Heart left ventricle (tissue), 16 donors: ENCODE measurements at places on chromosomes 7 and 10.
A peak's percentile ranks its signal among the peaks of the same experiment; 100 is the strongest.

- no peak overlapping the region for H3K27ac ChIP-seq
- H3K27me3 ChIP-seq: no peaks in the 10 kb centered on the region
- H3K36me3 ChIP-seq: no peaks in the 10 kb centered on the region
- H3K4me3 ChIP-seq: no peak overlapping the region
- DNase-seq: no peak
These were observed 159.7 kb downstream of the CRPPA start for GRCh38 chr7:16261654-16262053.

DNA sequence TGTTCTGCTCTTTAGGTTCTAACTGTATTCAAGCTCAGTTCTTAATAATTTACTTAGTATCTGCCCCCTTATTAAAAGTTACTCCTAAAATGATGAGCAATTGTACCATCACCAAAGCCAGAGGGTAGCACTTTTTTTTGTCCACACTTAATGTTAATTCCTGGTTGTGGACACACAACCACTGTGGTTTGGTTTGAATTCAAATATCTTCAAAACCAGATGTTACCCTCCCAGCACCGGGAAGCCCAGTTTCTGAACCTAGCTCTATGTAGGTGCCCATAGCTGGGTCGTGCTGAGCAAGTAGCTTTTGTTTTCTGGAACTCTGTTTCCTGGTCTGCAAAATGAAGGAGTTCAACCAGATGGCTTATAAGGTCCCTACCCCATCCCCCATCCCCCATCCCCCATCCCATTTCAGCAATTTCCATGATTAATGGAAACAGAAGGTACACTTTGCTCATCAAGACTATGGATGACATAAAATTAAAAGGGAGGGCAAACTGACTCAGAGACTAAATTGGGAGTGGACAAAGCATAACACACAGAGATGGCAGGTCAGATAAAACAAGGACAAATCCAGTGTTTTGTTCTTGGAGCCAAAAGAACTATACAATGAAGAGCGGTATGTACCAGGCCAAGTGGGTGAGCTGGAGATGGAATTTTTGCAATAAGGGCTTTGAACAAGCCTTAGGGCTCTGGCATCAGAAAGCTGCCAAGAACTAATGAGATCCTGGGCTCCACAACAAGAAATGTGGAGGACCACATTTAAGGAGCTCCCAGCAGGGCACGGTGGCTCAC, 56.7 kb downstream of the DLG5 start:
- H3K36me3 ChIP-seq: peaks cover 9% of the 10 kb centered on the region
- H3K4me3 ChIP-seq: no peak overlapping the region
- peaks cover 14% of the 10 kb centered on the region for H3K4me1 ChIP-seq
- H3K27ac ChIP-seq: no peak overlapping the region
- no peak for DNase-seq
- no peaks in the 10 kb centered on the region for H3K27me3 ChIP-seq

GRCh38 chr10:86423739-86424138, 57.1 kb upstream of the GRID1 start:
- H3K27me3 ChIP-seq: no peaks in the 10 kb centered on the region
- H3K4me3 ChIP-seq: no peak overlapping the region
- H3K27ac ChIP-seq: no peak overlapping the region
- DNase-seq: no peak
- H3K4me1 ChIP-seq: no peaks in the 10 kb centered on the region

GRCh38 chr7:138945821-138946220, 35.4 kb downstream of the KIAA1549 start:
- H3K27ac ChIP-seq: no peak overlapping the region
- no peak for DNase-seq
- H3K27me3 ChIP-seq: no peaks in the 10 kb centered on the region
- H3K4me1 ChIP-seq: no peaks in the 10 kb centered on the region

GRCh38 chr7:95993380-95993779, 221.0 kb downstream of the DYNC1I1 start:
- no peak for DNase-seq
- H3K36me3 ChIP-seq: no peaks in the 10 kb centered on the region
- H3K27me3 ChIP-seq: no peaks in the 10 kb centered on the region
- no peaks in the 10 kb centered on the region for H3K4me1 ChIP-seq
- no peak overlapping the region for H3K4me3 ChIP-seq

DNA sequence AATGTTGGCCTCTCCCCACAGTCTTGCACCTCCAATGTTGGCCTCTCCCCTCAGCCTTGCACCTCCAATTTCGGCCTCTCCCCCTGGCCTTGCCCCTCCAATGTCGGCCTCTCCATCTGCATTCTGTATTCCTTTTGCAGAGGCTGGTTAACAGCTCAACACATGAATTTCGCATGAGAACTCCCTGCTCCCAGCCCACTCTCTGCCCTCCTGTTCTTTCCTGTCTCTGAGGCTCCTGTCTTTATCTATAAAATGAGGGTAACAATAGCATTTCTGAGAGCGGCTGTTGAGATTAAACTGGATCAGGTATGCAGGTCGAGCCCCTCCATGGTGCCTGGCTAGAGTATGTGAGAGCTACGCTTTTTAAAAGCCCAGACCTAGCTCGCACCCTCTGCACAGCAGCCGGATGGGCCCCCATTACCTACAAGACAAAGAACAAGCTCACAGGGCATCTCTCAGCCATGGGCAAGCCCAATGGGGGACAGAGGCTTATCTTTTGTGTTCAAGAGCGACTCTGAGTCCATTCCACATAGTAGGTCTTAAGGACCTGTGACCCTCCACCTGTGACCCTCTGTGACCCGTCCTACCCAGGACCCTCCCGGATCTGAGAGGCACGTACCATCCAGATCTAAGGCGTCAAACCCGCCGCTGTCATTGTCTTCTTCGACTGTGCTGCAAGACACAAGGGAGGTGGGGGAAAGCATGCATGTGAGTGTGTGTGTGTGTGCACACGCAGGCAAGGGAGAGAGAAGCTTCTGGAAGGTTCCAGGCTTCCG, 82.2 kb upstream of the GNA12 start:
- no peaks in the 10 kb centered on the region for H3K36me3 ChIP-seq
- no peak overlapping the region for H3K27ac ChIP-seq
- DNase-seq: no peak
- peaks cover 4% of the 10 kb centered on the region for H3K4me1 ChIP-seq

GRCh38 chr10:29669149-29669548, 34.4 kb upstream of the SVIL start:
- H3K36me3 ChIP-seq: no peaks in the 10 kb centered on the region
- DNase-seq: peak; percentile 74
- H3K4me3 ChIP-seq: no peak overlapping the region
- H3K27ac ChIP-seq: no peak overlapping the region
- peaks cover 8% of the 10 kb centered on the region for H3K4me1 ChIP-seq

- no peaks in the 10 kb centered on the region for H3K36me3 ChIP-seq
- peaks cover 29% of the 10 kb centered on the region for H3K4me1 ChIP-seq
- no peak overlapping the region for H3K4me3 ChIP-seq
- DNase-seq: no peak
- no peak overlapping the region for H3K27ac ChIP-seq
- no peaks in the 10 kb centered on the region for H3K27me3 ChIP-seq
These were observed 16.9 kb upstream of the REEP3 start for GRCh38 chr10:63504145-63504881.

GRCh38 chr10:69965919-69966662, 86.6 kb upstream of the MACROH2A2 start:
- H3K27me3 ChIP-seq: no peaks in the 10 kb centered on the region
- H3K36me3 ChIP-seq: no peaks in the 10 kb centered on the region
- H3K27ac ChIP-seq: no peak overlapping the region
- DNase-seq: no peak
- peaks cover 10% of the 10 kb centered on the region for H3K4me1 ChIP-seq
- H3K4me3 ChIP-seq: no peak overlapping the region

DNA sequence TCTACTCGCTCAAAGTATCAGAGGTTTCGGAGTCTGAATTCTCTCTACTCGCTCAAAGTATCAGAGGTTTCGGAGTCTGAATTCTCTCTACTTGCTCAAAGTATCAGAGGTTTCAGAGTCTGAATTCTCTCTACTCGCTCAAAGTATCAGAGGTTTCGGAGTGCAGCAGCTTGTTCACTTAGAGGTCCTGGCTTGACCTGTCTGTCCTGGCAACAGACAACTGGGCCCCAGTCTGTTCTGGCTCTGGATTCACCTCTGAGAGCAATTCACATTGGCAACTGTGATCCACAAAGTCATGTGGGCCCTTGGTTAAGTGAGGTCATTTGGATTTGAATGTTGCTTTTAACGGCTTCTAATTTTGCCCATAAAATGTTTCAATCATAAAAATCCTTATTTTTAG, 63.9 kb upstream of the ST8SIA6 start:
- H3K27me3 ChIP-seq: no peaks in the 10 kb centered on the region
- DNase-seq: no peak
- H3K36me3 ChIP-seq: no peaks in the 10 kb centered on the region

GRCh38 chr10:84194424-84195043, at the start of gene CDHR1:
Gene CDHR1, plus strand, starts transcription at chr10:84194537. Its CDS starts 224 bp downstream, at chr10:84194761.
- H3K27ac ChIP-seq: no peak within 1 kb of the TSS
- H3K4me1 ChIP-seq: peaks cover 8% of the 10 kb centered on the region
- peak within 1 kb of the TSS; percentile 56 for H3K4me3 ChIP-seq
- peaks cover 16% of the 10 kb centered on the region for H3K27me3 ChIP-seq
- DNase-seq: no peak

GRCh38 chr7:123862775-123863174, 17.8 kb downstream of the HYAL4 start:
- H3K36me3 ChIP-seq: no peaks in the 10 kb centered on the region
- H3K27ac ChIP-seq: no peak overlapping the region
- DNase-seq: no peak

- no peak overlapping the region for H3K27ac ChIP-seq
- H3K27me3 ChIP-seq: no peaks in the 10 kb centered on the region
- H3K4me3 ChIP-seq: no peak overlapping the region
These were observed 78.6 kb downstream of the CHCHD3 start for GRCh38 chr7:133003052-133003910.

DNA sequence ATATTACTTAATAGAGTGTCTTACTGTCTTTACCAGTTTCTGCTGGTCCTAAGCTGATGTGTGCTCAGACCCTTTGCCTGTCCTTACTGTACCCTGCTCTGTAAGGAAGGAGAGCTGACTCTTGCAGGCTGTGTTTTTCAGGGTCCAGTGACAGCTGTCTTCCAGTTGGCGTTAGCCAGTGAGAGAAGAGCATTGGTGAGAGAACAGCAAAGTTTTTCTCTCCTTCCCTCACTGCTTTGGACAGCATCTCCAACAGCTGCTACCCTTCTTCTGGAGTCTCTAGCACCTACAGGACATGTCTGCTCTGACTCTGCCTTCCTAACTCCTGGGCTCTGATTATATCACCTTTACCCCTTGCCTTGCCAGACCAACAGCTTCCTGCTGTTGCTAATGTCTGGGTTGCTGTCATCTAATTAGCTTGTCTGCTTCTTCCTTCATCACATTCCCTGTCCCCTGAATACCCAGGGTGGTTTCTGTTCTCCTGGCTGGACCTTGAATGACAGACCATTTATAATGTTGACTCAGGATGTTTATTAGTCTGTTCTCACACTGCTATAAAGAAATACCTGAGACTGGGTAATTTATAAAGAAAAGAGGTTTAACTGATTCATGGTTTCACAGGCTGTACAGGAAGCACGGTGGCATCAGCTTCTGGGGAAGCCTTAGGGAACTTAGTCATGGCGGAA, 23.5 kb upstream of the PANK1 start:
- no peak overlapping the region for H3K27ac ChIP-seq
- H3K4me3 ChIP-seq: no peak overlapping the region
- no peaks in the 10 kb centered on the region for H3K4me1 ChIP-seq
- no peaks in the 10 kb centered on the region for H3K27me3 ChIP-seq

DNA sequence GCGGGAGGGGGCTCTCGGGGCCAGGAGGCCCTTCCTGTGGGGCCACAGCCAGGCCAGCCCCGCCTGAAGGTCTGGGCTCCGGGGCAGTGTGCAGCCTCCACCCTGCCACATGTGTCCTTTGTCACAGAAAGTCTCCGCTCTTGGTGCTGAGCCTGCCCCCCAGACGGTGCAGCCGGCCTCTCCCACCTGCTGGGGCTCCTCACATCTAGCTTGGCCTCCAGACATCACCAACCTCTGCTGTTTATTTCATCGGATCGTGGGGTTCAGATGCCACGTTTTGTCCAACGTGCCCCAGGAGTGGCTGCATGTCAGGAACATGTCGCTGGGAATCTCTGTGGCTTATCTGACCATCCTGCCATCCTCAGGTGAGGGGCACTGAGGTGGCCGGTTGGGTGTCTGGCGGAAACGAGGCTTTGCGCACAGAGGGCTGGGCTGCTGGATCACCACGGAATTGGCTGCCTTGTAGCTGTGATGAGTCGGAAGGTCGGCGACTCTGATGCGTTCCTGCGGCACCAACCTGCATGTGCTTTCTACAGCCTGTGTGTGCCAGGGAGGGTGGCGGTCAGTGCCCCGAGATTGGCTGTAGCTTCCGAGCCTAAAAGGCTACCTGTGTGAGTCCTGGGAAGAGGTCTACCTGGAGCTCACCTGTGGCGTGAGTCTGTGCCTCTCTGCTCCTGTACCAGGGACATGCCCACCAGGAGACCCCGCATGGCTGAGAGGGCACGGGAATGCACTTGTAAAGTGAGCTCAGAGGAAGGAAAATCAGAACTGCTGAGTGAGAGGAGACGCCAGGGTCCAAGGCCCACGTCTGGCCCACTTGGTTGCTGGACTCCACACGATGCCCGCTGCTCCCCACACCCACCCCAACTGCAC, 316.4 kb downstream of the DNAJB6 start:
- H3K4me1 ChIP-seq: no peaks in the 10 kb centered on the region
- no peak overlapping the region for H3K4me3 ChIP-seq
- H3K27me3 ChIP-seq: no peaks in the 10 kb centered on the region
- H3K36me3 ChIP-seq: no peaks in the 10 kb centered on the region
- H3K27ac ChIP-seq: no peak overlapping the region
- no peak for DNase-seq

- no peaks in the 10 kb centered on the region for H3K36me3 ChIP-seq
- no peak for DNase-seq
- no peaks in the 10 kb centered on the region for H3K4me1 ChIP-seq
These were observed 914.2 kb downstream of the IPMK start for GRCh38 chr10:57353403-57354003.

DNA sequence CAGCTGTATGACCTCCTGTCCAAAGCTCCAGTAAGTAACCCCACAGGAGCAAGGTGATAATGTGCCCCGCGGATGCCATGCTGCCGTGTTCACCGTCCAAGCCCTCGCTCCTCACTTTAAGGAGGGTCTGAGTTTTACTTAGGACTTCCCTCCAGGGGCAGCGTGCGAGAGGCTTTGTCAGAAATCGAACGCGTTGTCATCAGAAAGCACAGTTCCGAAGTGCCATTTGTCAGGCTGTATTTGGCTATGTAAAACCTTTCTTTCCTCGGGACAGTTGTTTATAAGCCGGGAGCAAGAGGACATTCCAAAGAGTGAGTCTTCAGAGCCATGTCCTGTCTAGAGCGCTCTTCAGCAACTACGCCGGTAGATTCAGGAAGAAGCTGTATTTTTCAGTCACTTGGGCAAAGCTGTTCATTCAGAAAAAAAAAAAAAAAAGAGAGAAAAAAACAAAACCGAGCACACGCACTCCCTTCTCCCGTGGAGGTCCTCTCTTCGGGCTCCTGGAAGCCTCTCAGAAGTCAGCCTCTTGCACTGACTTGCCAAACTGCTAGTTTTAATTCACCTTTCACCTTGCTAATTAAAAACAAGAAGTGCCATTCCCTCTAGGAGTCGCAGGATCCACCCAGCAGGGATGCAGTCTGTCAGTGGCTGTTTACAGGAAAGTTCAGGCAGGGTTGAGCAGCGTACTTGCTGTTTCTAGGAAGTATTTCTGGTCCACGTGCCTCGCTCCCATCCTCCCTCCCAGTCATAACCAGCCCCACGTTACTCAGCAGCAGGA, at the start of gene SEMA3E:
Gene SEMA3E, minus strand, starts transcription at position 676 of the 778 bp plus-strand sequence.
- no peaks in the 10 kb centered on the region for H3K27me3 ChIP-seq
- H3K27ac ChIP-seq: no peak within 1 kb of the TSS
